ENCODE measurements at places on chromosomes 3 and 15. TPM values are rescaled to one million over a fixed set of nuclear protein-coding genes. Genes with fewer than 3 reads are reported as not detected.

Gene TTLL13
- 2.2 TPM for total RNA-seq

DNA sequence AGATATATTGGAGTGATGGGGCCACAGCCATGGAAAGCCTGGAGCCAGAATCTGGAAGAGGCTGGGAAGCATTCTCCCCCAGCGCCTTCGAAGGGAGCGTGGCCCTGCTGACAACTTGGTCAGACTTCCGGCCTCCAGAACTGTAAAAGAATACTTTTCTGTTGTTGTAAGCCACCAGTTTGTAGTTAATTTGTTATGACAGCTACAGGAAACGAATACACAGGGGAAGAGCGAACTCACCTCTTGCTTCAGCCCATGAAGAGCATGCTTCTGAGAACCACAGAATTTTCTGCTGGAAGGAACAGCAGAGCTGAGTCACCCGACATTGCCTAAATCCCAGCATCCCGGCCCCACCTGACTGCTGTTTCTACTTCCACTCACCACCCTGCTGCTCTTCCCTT is 501.7 kb downstream of the SHQ1 start:
- H3K27me3 ChIP-seq = peaks cover 15% of the 10 kb centered on the region
- no peak for DNase-seq
- H3K4me1 ChIP-seq = peaks cover 23% of the 10 kb centered on the region
- no peaks in the 10 kb centered on the region for H3K36me3 ChIP-seq
- no peak overlapping the region for H3K4me3 ChIP-seq

- H3K27ac ChIP-seq = no peak overlapping the region
- no peaks in the 10 kb centered on the region for H3K36me3 ChIP-seq
- no peaks in the 10 kb centered on the region for H3K4me1 ChIP-seq
Observed at GRCh38 chr3:102790747-102791325, 356.0 kb downstream of the ZPLD1 start.

DNA sequence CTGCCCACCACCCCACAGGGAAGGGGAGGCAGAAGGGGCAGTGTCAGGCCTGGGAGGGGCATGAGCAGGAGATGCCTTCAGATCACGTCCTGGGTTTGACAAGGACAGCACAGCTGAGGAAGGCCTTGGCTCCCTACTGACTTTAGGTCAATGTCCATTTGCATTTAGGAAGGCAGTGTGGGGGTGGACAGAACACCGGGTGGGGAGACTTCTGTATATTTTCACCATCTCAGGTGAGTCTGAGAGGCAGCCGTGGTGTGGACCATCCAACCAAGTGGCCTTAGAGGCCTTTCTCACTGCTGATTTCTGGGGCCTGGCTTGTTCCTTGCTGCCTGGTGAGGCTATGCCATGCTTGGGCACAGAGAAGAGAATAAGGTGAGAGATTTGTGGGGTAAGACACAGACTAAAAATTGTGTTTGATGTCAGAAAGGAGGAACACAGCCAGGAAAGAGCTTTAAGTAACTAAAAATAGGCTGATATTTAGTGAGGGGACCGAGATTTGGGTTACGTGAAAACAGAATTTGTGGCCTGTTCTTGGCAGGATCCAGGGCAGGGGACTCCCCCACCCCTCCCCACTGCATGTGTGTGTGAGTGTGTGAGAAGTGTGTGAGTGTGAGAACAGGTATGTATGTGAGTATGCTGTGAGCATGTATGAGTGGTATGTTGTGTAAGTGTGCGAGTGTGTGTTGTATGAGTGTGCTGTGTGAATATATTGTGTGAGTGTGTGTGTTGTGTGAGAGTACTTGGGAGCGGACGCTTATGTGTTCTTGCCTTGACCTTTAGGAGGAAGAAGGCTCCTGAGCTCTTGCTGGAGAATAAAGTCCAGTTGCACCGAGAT is 11.8 kb upstream of the PLA2G4E start:
- no peak overlapping the region for H3K4me3 ChIP-seq
- no peak for DNase-seq
- peak overlapping the region; percentile 10 for H3K27ac ChIP-seq
- H3K27me3 ChIP-seq = no peaks in the 10 kb centered on the region
- H3K36me3 ChIP-seq = no peaks in the 10 kb centered on the region
- peaks cover 35% of the 10 kb centered on the region for H3K4me1 ChIP-seq

Gene PLSCR5
- not detected for total RNA-seq

- no peak overlapping the region for H3K4me3 ChIP-seq
- peaks cover 19% of the 10 kb centered on the region for H3K36me3 ChIP-seq
- H3K27ac ChIP-seq = no peak overlapping the region
- no peak for DNase-seq
Observed at GRCh38 chr3:149080011-149080698, 6.2 kb downstream of the HLTF start.

Gene HRH1
- not detected for total RNA-seq

GRCh38 chr3:182989566-182989965 is 9.2 kb upstream of the DCUN1D1 start:
- no peak overlapping the region for H3K4me3 ChIP-seq
- H3K36me3 ChIP-seq = no peaks in the 10 kb centered on the region
- H3K27ac ChIP-seq = no peak overlapping the region
- H3K4me1 ChIP-seq = peaks cover 14% of the 10 kb centered on the region
- no peak for DNase-seq
- no peaks in the 10 kb centered on the region for H3K27me3 ChIP-seq

DNA sequence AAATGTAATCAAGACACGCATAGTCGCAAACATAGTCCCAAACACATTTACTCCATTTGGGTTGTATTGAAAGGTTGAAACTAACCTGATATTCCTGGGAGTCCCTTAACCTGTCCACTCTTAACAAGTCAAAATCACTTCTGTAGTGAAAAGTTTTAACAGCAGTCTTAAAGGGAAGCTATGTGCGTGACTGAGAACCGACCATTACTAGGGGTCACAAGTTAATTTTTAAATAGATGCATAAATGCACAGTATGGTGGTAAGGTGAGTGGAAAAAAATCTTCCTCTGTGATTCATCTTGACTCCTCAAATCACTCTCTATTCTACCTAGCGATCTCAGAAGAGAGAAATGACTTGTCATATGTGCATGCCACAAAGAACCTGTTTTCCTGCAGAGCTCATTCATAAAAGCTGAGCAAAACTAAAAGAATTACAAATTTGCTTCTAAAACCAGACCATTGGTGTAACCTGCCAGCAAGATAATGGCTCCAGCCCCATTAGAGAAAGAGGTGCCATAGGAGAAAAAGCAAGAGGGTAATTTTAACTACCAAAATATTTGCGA is 4.8 kb downstream of the GPR15 start:
- peaks cover 33% of the 10 kb centered on the region for H3K4me1 ChIP-seq
- DNase-seq = no peak
- H3K27me3 ChIP-seq = no peaks in the 10 kb centered on the region

- peaks cover 13% of the 10 kb centered on the region for H3K36me3 ChIP-seq
- H3K4me3 ChIP-seq = no peak overlapping the region
- no peak for DNase-seq
- H3K4me1 ChIP-seq = no peaks in the 10 kb centered on the region
Observed at GRCh38 chr15:57727031-57727430, 20.5 kb downstream of the POLR2M start.
